ENCODE measurements at places on chromosomes 16 and 17.

GRCh38 chr17:81272616-81273015, 22.5 kb downstream of the SLC38A10 start:
- no peak for DNase-seq

- DNase-seq: no peak
These were observed 77.6 kb upstream of the LHX1 start for GRCh38 chr17:36859706-36860105.

DNA sequence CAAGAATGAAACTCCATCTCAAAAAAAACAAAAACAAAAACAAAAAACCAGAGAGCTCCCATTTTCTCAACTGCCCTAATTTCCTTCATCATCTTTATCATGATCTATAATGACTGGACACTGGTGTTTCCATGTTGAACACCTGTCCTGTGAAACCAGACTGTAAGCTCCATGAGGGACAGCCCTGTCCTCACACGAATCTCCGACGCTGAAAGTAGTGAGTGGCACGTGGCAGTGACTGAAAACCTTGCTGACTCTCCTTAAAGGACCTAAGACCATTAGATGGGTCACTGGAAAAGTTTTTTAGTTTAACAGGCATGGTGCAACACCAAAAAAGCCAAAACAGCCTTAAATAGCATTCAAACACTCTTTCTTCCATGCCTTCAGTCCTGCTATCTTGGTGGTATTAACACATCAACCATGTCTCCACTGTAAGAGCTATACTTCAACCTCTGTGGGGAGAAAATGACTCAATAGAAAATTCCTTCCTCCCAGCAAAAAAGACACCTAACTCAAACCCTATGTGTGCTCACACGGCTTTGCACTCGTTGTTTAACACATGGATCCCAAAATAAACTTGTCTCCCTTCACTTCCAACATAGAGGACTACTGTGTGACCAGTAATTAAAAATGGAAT, 8.3 kb downstream of the AXIN2 start:
- no peak for DNase-seq

- DNase-seq: no peak
These were observed 9.1 kb upstream of the SLC47A2 start for GRCh38 chr17:19725486-19725885.

DNA sequence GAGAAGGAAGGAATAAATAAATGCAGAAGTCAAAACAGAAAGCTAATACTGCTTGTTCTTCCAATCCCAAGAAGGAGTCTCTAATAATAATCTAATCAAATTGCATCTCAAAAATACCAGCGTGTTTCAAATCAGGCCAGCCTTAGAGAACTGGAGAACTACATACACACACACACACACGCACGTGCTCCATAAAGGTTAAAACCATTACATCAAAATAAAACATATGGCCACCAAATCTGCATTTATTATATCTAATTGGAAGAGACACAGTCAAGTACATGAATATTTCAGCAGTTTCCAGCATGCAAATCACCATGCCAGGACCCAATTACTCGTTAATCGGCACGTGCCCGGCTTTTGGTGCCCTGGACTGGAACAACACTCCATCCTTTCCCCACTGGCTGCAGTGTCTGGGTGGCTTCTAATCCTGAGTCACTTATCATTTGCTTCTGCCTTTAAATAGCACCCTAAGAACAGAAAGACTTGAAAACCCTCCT, 20.4 kb upstream of the KDM8 start:
- no peak for DNase-seq

GRCh38 chr16:65494080-65494479, 372.2 kb upstream of the CDH11 start:
- DNase-seq: no peak

DNA sequence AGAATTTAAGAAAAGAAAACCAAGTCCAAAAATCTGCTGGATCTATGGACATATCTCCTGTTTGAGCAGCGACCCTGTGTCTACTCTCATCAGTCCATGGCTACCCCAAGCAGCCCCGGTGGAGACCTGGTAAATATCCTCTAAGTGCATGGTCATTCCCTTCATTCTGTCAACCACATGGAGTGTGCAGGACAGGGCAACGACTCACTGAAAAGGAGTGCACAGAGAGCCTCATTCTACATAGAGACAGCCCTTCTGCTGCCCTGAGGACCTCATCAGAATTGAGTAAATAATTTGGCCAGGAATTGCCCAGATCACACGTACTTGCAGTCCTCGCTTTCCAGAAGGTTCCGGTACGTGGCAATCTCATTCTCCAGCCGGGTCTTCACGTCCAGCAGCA, 3.0 kb downstream of the KRT38 start:
- no peak for DNase-seq

DNA sequence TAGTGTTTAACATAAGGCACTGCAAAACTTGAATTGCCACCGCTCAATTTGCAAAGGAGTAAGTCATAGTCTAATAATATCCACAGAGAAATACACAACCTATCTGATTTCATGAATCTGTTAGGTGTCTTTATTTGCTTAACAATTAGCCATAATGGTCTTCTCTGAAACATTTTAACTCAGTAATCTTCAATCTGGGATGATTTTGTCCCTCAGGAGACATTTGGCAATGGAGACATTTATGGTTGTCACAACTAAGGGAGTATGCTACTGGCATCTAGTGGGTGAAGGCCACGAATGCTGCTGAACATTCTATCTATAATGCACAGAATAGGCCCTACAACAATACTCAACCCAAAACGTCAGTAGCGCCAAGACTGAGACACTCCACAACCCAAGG, 4.3 kb downstream of the UBE2G1 start:
- DNase-seq: peak; percentile 54

DNA sequence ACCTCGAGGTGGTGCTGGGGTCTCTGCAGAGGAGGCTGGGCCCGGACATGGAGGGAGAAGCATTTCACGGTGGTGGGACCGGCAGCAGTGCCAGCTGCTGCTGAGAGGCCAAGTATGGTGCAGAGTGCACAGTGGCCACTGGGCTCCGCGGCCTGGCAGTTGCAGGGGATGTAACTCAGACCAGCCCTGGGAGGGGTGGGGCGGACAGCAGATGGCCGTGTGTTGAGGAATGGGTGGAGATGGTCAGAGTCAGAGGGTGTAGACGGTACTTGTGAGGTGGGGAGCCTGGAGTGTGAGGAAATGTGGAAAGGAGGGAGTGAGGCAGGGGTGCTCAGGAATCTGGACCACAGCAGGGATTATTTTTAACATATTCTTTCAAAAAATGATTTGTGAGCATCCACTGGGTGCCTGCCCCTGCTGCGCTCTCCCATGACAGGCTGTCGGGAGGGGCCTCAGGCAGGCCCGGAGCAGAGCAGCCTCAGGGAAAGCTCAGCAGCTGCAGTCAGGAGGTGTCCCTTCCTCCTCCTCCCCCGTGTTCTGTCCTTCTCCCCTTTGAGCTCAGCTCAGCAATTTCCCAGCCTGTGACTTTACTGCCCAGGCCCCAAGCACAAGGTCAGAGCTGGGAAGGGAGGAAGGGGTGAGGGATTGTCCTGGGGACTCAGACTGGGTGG, 113.1 kb downstream of the RAP1GAP2 start:
- no peak for DNase-seq

DNA sequence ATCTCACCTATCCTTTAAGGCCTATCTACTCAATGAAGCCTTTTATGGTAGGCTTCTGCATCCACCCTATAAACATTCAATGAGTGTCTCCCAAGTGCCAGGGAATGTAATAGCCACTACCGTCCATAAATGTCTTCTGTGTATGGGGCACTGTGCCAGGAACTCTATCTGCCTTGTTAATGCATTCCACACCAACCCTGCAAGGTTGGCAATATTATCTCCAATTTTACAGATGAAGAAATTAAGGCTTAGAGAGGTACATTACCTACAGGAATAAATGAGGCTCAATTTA, 20.0 kb downstream of the MAP3K14 start:
- no peak for DNase-seq

GRCh38 chr16:23131931-23132621, 17.2 kb downstream of the USP31 start:
- DNase-seq: peak; percentile 78

DNA sequence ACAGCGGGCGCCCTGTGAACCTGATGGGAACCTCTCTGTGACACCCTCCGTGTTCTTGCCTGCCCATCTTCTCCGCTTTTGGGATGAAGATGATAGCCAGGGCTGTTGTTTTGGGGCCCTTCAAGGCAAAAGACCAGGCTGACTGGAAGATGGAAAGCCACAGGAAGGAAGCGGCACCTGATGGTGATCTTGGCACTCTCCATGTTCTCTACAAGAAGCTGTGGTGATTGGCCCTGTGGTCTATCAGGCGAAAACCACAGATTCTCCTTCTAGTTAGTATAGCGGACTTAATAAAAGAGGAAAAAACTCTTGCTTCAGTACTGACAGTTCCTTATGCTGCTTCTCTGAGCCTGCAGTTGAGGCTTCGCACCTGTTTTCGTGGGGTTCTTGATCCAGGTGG, 10.5 kb downstream of the CDK5RAP3 start:
- DNase-seq: no peak

GRCh38 chr16:11903906-11904305, 11.8 kb downstream of the GSPT1 start:
- DNase-seq: no peak

DNA sequence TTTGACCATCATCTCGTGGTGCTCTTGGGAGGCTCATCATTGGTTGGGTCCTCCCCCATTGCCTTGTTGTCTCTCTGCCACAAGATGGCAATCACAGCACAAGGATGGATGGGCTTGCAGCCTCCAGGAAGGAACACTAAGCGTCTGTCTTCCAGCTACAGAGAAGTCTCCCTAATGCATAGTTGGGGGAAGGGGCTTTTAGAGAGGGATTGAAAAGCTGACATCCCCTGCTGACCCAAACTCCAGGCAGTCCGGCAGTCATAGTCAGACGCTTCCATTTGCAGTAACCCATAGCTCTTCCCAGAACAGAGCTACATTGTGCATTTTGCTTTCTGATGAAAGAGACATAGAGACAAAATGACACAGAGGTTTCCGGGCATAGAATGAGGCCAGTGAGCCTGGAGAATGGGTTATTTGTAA, 111.4 kb downstream of the UTP18 start:
- DNase-seq: peak; percentile 97

DNA sequence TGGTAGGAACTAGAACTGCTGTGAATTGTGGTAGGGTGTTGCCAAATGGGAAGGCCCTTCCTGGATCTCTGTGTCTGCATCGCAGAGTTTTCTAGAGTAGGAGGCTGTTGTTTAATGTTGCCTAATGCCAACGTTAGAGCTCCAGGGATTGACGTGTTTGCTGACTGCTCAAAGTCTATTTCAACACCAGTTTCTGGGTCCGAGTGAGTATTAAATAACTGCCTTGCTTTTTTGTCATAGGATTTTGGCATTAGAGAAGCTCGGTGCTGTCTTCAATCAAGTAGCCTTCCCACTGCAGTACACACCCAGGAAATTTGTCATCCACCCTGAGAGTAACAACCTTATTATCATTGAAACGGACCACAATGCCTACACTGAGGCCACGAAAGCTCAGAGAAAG, 40.0 kb downstream of the SF3B3 start:
- DNase-seq: peak; percentile 48

GRCh38 chr17:57422574-57423164, 166.3 kb downstream of the MSI2 start:
- DNase-seq: no peak

GRCh38 chr17:8069587-8069860, 18.0 kb downstream of the ALOX12B start:
- DNase-seq: no peak

DNA sequence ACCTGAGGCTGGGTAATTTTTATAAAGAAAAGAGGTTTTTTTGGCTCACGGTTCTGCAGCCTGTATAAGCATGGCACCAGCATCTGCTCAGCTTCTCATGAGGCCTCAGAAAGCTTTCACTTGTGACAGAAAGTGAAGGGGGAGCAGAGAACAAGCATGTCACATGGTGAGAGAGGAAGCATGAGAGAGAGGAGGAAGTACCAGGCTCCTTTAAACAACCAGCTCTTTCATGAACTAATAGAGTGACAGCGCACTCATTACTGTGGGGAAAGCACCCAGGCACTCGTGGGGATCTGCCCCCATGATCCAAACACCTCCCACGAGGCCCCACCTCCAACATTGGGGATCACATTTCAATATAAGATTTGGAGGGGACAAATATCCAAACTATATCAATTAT, 86.8 kb downstream of the USP32 start:
- peak; percentile 87 for DNase-seq

- DNase-seq: no peak
These were observed 16.3 kb downstream of the ERAL1 start for GRCh38 chr17:28871056-28871579.

DNA sequence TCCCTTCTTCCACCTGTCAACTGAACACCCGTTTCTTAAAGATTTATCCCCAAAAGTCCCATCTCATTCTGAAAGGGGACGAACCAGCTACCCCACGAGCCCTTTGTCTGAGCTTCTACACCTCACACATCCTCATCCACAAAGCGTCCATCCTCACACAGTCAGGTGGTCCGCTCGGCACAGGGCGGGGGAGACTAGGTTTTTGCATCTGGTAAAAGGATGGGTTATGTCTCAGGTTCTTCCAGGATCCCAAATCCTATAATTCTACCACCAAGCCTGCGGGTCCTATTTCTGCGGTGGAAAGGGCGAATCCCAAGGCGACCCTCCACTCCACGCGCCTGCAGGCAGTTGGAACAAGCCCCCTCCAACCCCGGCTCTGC, 458 bp downstream of the GFOD2 start:
- DNase-seq: no peak

- peak; percentile 95 for DNase-seq
These were observed at the start of gene CYB5D1 for GRCh38 chr17:7857713-7858521. TSS of gene CYB5D1 (plus strand) at chr17:7858003. CDS start at chr17:7858135, 132 bp downstream.

GRCh38 chr16:13883276-13883675, 36.7 kb upstream of the ERCC4 start:
- no peak for DNase-seq

DNA sequence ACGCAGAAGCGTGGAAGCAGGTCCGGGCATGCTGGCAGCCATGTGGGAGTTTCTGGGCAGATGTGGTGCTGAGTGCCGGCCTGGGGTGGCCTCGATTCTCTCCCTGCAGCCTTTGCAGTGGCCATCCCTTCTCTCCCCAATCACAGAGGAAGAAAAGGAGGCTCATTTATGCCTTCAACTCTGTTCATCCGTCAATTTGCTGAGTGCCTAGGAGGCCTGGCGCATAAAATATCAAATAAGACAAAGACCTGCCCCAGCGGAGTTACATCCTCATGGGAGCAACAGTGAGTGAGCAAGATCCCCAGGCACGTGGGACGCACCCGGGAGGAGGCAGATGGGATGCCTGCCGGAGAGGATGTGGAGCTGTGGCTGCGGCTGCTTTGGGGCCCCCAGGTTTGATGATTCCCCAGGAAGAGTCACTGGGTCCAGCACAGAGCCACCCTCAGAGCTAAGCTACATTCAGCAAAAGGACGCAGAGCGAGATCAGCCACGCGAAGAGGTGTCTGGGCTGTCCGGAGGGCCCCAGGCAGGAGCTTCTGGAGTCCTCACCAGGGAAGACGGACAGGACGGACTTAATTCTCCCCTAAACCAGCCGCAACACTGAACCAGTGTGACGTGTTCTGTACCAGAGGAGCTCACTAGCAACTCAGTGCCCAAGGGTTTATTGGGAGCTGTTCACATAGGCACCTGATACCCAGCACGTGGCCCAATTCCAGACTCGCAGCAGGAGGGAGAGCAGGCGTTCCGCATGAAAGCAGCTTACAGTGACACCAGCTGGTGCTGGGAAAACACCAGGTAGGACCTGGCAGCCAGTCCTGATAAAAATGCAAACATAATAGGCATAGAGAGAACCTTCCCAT, 11.3 kb downstream of the CA5A start:
- DNase-seq: no peak

All from Ammon's horn (tissue), 1 donor.